Stimulated activated CD8-positive, alpha-beta memory T cell treated with anti-CD3 and anti-CD28 coated beads, Interleukin-7, amount 100 ng/mL, for 48 hours (primary cell): ENCODE measurements at places on chromosomes 1 and 21.

DNA sequence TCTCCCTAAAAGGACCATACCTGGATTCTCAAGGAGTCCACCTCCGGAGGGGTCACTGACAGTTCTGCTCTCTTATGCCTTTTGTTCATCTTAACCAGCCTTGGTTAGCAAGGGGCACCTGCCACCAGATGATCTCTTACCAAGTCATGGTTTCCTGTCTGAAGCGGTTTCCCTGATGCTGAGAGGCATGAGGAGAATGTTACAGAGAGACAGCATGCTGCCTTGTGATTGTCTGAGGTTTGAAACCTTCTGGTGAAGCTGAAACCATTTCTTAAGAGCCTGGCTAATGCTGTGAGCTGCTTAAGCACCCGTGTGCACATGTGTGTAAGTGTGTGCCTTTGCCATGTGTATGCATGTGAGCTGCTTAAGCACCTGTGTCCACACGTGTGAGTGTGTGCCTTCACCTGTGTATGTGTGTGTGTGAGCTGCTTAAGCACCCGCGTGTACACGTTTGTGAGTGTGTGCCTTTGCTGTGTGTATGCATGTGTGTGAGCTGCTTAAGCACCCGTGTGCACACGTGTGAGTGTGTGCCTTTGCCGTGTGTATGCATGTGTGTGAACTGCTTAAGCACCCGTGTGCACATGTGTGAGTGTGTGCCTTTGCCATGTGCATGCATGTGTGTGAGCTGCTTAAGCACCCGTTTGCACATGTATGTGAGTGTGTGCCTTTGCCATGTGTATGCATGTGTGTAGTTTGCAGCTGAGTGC, 136.4 kb upstream of the COL6A1 start:
- DNase-seq, result no peak

- peak; percentile 23 for DNase-seq
These were observed 499 bp upstream of the SH3GLB1 start for GRCh38 chr1:86703696-86704457.

GRCh38 chr1:44621841-44622286, 52.4 kb downstream of the TMEM53 start:
- DNase-seq, result no peak

- no peak for DNase-seq
These were observed 48.3 kb downstream of the ATG4C start for GRCh38 chr1:62832276-62832675.

DNA sequence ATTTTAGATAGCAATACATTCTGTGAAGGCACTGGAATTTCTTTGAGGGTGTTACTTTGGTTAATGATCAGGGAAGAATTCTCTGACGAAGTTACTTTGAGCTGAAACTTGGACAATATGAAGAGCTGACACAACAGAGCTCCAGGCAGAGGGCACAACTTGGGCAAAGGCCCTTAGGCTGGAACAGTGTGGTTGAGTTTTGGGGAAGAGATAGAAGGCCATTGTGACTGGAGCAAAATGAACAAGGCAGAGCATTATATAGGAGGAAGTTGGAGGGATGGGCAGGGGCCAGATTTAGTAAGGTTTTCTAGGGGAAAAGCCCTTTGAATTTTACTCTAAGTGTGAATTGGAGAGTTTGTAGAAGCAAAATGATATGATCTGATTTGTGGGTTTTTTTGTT, 30.9 kb downstream of the LMO4 start:
- DNase-seq, result no peak

GRCh38 chr1:224357626-224358124, 996 bp downstream of the CNIH4 start:
- DNase-seq, result no peak

GRCh38 chr1:7738044-7738443, 33.1 kb upstream of the VAMP3 start:
- DNase-seq, result no peak

GRCh38 chr1:80917225-80917624, 883.5 kb upstream of the ADGRL2 start:
- no peak for DNase-seq

GRCh38 chr21:45892916-45893739, 88.4 kb upstream of the COL6A1 start:
- no peak for DNase-seq

DNA sequence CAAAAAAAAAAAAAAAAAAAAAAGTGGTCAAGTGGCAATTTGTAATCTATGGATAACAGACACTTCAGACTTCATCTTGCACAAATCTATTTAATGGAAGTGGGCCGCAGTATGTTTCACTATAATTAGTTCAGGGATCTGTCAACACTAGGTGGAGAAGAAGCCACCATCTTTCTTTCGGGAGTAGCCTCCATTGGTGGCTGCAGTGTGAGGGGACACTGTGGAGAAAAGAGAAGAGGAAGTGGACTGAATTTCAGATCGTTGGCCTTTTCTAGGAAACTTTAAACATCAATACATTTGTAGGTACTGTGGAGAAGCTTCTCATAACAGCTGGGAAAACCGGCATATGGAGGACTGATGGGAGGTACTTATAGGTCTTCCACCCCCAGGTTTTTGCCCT, 8.0 kb upstream of the ELAPOR1 start:
- DNase-seq, result no peak
